ENCODE measurements at places on chromosomes 1 and 21.

DNA sequence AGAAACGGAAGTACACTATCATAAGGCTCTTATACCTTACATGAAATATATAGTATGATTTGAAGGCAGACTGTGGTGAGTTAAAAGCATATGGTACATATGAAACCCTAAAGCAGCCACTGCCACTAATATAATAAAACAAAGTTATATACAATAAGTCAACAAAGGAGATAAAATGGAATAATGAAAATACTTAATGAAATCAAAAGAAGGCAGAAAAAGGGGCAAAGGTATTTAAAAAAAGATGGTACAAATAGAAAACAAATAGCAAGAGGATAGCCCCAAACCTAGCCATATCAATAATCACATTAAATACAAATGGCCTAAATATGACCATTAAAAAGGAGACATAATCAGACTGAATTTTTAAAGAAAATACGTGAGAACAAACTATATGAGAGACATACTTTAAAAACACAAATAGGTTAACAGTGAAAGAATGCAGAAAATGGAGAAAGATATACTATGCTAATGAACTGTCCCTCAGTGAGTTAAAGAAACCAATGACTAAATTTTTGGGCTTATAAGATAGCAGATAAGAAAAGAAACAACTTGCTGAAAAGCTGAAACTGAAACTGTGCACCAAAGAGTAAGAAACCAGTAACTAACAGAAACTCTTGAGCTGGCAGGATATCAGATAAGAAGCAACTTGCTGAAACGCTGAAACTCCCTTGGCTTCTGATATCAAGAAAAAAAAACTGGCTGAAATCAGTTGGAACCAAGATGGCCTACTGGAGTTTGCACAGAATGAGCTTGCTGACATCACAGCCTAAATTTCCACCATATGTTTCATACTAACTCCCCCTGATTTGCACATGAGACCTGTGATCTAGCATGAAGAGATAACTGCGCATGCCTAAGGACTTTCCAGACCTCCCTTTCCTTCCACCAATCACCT is 44.3 kb upstream of the IL10 start:
- no peak for DNase-seq

- no peak for DNase-seq
These were observed 5.6 kb downstream of the CAMK2N1 start for GRCh38 chr1:20480243-20480944.

DNA sequence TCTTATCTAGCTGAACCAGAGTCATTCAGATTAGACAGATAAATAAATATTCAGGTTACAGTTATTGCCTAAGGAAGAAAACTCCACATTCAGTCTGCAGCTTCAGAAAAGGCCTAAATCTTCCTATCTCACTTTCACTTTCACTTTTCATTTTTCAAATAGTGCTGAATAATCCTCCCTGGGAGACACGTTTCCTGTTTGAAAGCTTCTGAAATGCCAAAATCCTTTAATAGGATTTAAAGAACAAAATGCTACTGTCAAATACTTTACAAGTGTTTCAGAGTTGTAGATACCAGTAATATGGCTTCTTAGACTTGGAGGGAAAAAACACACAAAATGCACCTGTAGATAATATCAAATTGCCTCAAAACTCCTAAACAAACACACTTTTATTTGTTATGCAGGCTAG is 3.9 kb downstream of the PSMB2 start:
- DNase-seq, result peak; percentile 40

DNA sequence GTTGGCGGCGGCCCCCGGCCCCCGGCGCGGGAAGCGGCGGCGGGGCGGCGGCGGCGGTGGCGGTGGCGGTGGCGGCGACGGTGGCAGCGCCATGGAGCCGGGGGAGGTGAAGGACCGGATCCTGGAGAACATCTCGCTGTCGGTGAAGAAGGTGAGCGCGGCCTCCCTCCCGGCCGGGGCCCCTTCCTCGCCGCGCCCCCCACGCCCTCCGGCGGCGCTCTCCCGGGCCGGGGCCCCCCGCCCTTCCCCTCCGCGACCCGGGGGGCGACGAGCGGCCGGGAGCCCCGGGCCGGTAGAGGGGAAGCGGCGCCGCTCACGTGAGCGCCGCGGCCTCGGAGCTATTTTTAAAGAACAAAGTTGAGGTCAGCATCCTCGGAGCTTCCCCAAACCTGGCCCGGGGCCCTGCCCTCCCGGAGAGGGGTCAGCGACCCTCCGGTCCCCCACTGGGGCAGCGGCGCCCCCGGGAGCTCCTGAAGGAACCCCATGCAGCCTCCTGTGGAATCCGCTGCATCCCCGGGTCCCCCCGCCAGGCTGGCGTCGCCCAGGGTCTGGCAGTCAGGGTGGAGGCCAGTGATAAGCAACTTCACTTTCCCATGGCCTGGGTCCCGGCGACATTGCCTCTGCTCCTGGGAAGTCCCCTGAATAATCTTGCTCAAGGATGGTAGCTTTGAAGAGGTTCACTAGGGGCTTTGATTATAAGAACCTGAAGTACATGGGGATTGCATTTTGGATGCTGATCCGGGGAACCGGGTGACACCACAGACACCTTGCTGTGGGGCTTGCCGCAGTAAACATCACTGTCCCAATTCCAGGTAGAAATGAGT is 560 bp downstream of the PLEKHM2 start:
- peak; percentile 63 for DNase-seq

GRCh38 chr1:29304025-29304684 is 67.8 kb downstream of the PTPRU start:
- no peak for DNase-seq

DNA sequence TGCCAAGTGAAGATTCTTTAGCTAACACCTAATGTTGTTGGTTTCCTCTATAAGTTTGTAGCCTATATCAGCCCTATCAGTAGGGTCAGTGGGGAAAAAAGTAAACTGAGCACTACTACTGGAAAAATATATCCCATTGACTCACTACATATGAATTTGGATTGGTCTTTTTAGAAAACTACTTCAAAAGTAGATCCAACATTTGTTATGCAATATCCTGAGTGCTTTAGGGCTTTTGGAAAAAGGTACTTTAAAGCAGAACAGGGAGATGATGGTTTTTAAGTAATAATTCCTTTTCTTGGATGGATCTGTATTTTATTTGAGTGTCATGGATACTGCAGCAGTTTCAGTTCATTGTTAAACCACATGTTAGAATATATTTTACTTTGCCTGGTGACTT is 7.1 kb downstream of the C1orf21 start:
- no peak for DNase-seq

- no peak for DNase-seq
These were observed 8.8 kb upstream of the RNPC3 start for GRCh38 chr1:103516693-103517092.

DNA sequence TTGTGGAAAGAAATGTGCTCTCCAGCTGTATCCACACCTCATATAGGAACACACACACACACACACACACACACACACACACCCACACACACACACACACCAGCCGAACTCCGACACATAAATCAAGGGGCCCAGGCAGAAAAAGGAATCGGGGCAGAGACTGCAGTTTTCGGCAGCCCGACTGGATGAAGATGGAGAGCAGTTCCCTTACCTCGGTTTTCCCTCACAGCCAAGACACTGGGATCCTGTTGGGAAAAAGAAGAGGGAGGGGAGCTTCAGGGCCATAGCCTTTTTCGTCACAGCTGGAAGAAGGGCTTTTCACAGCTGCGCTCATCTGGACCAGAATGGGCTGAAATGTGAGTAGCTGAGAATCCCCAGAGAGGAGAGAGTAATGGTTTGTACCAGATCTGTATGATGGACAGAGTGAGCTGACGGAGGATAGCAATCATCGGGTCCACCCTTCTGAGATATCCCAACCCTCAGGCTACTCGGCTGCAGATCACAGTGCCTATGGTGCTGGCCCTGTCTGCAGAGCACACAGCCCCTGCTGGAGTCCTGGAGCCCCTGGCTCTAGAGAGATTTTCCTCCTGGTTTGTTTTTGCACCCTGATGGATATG is 37.7 kb downstream of the PIK3C2B start:
- no peak for DNase-seq

DNA sequence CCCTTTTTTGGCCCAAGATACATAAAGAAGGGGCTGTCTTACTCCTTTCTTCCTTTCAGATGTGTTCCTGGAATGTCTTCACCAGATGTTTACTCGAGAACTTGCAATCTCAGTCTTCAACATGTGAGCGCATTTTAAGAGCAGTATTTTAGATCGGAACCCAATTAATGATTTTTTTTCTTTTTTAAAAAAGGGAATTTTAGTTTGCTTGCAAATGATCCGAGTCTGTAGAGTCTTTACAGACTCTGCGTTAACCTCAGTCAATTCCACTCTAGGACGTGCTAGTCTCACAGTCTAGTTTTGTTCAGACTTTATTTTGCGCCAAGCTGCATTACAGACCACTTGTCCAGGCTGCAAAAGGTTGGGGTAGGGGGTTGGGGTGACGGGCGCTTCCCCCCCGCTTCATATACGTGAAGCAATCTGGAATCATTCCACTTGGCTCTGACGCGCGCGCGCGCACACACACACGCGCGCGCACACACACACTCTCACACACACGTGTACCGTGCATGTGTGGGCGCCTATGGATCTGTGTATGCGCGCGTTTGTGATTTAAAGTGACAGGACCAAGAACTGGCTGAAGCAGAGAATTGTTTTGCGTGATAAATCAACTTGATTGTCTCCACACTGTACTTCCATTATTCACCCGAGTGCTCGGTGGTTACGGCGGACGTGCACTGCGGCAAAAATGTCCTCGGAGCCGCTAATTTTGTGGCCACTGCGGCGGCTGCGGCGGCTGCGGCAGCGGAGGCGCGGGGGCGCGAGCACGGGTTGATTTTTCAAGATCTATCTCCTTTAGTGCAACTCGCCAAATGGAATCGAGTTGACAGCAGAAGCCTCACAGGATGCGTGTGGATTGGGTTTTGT is 25.6 kb upstream of the NFIA start:
- DNase-seq, result no peak

- DNase-seq, result no peak
These were observed 62.9 kb downstream of the TRABD2B start for GRCh38 chr1:47934243-47934805.

DNA sequence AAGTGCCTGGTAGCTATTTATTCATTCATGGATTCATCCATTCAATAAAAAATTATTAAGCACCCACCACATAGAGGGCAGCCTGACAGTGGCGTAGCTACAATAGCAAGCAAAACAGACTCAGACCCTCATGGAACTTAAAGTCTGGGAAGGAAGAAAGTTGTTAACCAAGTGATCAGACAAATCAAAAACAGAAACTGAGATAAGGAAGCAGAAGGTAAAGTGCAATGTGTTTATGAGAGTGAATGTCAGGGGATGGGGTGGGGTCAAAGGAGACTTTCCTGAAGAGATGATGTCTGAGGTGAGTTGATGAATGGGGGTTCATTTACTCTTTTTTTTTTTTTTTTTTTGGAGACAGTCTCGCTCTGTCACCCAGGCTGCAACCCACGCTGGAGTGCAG is 2.8 kb upstream of the WASF2 start:
- DNase-seq, result no peak

DNA sequence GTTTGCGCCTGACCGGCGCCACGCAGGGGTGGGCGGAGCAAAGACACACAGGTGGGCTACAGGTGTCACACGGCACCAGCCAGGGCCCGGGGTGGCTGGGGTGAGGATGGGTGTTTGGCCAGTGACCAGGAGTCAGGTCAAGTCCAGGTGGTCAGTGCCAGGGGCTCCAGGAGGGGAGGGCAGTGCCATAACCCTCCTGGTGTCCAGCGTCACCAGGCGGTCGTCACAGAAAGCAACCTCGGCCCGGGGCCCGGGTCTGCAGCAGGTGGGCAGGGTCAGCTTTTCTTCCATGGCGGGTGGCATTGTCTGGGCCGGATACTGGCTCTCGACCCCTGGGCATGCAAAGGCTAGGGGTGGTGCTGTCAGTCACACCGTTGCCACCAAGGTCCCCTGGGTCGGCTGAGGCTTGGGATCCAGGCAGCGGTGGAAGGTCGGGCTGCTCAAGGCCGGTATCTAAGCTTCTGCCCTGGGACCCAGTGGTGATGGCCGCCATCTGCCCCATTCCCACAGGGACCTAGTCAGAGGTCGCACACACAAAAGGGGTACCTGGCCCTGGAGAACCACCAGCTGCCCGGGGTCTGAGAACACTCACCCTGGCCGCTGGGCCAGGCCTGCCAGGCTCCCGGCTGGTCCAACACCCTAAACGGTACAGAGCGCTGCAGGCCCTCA is 1.8 kb downstream of the FNDC10 start:
- DNase-seq, result no peak
